Progenitor cell of endocrine pancreas (in vitro differentiated cells): ENCODE measurements at places on chromosomes 16 and 17. TPM values are rescaled to one million over a fixed set of nuclear protein-coding genes. Genes with fewer than 3 reads are reported as not detected.

Gene OR3A1
- not detected in 2 replicates for total RNA-seq

Gene ZG16
- not detected in 2 replicates for total RNA-seq

Gene KRTAP2-1
- not detected in 2 replicates for total RNA-seq

Gene TOX3
- 80.8 and 84.8 TPM in 2 replicates for total RNA-seq

Gene SLC13A5
- total RNA-seq = 0.93 and 1.1 TPM in 2 replicates

DNA sequence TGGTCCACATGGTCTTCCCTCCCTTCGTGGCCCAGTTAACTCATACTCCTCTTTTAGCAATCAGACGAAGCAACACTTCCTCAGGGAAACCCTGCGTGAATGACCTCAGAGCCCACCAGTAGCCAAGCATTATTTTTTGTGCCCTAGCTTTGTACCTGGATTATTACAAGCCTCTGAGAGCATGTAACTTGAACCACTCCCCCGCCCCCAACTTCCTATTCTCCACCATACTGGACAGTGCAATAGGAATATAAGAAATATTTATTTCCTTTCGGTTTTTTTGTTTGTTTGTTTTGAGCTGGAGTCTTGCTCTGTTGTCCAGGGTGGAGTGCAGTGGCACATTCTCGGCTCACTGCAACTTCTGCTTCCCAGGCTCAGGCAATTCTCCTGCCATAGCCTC is 2.9 kb downstream of the CPPED1 start:
- DNase-seq = no peak

GRCh38 chr17:76929601-76930000 is 61.4 kb downstream of the MGAT5B start:
- DNase-seq = no peak

DNA sequence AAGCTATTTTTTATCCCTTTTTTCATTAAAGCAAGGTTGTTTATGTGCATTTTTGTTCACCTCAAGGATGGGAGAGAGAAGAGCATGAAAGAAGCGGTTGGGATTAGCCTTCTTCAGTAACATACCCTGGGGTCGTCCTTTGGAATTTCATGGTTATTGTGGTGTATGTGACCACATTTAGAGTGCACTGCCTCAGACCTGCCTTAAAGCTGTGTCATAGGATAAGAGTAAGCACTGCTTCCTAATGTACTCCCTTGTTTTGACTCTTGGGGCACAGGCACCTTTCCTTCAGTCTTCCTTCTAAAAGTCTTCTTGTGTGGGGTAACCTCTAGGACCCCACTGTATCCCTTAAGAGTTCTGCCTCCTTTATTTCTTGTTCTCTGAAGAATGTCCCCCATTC is 28.9 kb downstream of the TNRC6A start:
- DNase-seq = no peak

- no peak for DNase-seq
Measured at GRCh38 chr17:4735876-4736651, 3.6 kb upstream of the ZMYND15 start.

- DNase-seq = peak; percentile 47
Measured at GRCh38 chr16:67528222-67528869, at the start of gene RIPOR1. Gene RIPOR1, plus strand, starts transcription at chr16:67528829. Its CDS starts 9,618 bp downstream, at chr16:67538447.
